Fibroblast of skin of scalp (primary cell): ENCODE measurements at places on chromosomes 2 and 18.

GRCh38 chr2:201235860-201236811, 24.2 kb upstream of the CASP8 start:
- peak; percentile 86 for DNase-seq

DNA sequence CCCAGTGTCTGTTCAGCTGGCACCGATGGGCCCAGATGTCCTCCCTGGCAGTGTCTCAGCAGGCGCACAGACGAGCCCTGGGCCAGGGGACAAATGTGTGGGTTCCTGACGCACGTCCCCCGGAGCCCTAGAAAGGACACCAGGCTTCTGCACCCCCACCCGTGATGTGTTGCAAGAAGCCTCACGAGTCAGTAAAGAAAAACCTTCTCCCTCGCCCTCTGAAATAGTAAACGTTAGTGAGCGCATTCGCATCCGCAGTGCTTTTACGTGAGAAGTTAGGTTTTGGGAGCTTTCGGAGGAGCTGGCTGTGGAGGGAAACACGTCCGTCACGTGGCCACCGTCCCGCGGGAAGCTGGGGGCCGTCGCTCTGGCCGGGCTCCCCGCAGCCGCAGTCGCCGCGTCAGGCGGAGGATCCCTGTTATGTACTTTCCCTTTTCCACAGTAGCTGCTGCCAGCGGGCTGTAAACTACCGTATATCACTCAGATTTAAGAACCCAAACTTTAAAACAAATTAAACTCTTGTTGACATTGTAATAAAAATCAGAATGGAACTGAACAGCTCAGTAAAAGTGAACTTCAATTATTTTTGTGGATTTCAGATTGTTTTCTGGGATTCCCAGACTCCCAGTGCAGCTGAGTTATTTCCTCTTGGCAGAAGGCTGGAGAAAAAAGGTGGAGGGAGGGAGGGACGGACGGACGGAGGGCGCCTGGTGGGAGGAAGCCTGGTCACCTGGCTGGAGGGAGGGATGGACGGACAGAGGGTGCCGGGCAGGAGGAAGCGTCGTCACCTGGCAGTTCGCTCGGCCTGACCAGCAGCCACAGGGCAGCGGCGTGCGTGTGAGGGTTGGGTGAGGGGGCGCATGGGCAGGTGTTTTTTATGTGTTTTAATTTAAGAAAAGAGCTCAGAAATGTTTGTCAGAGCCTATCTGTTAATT, 112.1 kb downstream of the NFATC1 start:
- DNase-seq: peak; percentile 47

GRCh38 chr2:195501746-195502145, 155.3 kb upstream of the SLC39A10 start:
- DNase-seq: no peak

DNA sequence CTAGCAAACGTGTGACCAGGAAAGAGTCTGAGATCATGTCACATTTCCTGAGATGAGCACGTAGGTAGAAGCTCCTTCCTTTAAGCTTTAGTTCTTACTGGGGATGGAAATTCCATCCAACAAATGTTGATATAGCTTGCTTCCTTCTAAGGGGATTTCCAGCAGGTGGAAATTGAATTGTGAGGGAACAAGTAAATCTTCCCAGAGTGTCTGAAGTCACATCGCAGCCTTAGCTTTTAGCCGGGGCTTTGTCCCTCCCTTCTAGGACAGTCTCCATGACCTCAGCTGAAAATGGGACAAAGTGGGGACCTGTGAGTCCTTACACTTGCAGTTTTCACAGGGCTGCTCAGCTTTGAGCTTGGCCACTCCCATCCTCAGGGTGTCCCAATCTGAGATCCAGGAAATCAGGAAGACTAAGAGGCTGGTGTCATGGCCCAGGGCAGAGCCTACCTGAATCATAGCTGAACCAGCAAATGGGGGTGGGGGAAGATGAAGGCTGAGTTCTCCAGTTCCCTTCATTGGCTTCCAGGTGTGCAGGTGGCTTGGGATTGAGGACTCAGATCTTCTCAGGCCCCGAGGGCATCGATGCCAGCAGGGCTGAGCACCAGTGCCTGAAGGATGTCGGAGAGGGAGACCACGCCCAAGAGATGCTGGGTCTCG, 8.3 kb downstream of the PRKAG3 start:
- no peak for DNase-seq

DNA sequence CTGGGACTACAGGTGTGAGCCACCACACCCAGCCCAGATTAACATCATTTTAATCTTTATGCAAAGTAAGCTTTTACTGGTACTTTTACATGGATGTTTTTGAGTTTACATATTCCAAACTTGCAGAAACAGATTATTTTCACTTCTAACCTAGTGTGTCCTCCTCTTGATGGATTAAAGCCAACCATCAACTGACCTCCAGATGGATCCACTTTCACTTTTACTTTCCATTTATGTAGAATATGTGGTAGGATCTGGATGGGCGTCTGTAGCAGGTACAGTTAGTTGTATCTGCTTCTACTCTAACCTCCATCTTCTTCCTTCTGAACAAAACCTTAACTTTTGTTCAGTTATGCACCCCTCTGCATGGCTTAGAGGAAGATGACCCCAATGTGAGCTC, 264.1 kb downstream of the CDH20 start:
- no peak for DNase-seq

- DNase-seq: no peak
These were observed 68.4 kb upstream of the SLC4A10 start for GRCh38 chr2:161555826-161556225.

DNA sequence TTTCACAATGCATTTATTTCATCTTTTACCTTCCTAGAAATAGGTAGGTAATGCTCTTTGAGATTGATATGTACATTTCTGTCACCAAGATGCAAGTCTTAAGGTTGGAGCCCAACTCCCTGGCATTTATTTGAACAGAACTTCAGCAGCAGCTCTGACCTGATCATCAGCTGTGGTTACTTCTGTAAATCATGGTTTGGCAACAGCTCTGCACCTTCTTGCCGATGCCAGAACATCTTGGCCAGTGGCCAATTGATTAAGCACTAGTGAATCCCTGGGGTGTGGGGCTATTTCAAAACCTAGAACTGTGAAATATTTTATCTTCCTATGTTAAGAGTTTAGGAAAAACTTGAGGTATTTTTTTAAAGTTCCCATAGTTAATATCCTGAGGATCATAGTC, 124.8 kb upstream of the NYAP2 start:
- peak; percentile 28 for DNase-seq

DNA sequence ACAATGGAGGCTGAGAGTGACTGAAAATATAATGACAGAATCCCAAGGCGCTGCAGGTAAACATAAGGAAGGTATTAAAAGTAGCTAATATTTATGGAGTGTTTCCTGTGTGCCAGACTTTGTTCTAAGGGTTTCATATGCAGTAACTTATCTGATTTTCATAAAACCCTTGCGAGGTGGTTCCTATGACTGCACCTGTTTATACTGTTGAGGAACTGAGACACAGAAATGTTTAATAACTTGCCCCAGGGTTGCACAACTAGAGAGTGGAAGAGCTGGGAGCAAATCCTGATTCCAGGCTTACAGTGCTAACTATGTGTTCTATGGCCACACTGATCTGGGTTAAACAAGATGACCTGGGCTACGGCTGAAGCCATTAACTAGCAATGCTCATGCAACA, 2.4 kb downstream of the SP110 start:
- DNase-seq: no peak

GRCh38 chr2:219627103-219628100, at the start of gene SLC4A3:
Gene SLC4A3 (plus strand): TSS chr2:219627630. CDS start chr2:219627993, 363 bp downstream.
- DNase-seq: peak; percentile 33

DNA sequence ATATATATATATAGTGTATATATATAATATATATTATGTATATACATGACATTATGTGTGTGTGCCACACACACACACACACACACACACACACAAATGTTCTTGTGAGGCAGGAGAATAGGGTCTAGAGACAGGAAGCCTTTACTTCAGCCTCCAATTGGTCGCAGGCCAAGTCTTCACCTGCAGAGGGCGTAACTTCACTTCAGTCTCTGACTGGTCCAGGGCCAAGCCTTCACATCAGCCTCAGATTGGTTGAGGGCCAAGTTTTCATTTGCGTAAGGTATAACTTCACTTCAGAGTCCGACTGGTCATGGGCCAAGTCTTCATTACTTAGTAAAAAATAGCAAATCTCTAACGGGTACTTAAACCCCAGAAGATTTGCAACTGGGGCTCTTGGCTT, 13.2 kb upstream of the SS18 start:
- DNase-seq: no peak

DNA sequence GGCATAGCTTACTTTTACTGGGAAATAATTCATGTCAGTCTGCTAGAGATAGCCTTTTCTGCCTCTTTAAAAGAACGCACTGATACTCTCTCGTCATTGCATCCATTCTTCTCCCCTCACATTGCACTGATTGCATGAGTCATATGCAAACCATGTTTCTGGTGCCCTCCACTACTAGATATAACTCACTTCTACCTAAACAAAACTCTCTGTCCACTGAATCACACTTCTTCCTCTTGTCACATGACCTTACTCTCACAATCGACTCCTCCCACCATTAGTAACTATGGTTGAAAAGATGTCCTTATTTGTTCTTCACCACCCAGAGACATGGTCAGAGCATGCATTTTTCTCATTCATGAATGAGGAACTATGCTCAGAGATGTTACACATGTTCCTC, 158.0 kb downstream of the CSRNP3 start:
- peak; percentile 42 for DNase-seq

DNA sequence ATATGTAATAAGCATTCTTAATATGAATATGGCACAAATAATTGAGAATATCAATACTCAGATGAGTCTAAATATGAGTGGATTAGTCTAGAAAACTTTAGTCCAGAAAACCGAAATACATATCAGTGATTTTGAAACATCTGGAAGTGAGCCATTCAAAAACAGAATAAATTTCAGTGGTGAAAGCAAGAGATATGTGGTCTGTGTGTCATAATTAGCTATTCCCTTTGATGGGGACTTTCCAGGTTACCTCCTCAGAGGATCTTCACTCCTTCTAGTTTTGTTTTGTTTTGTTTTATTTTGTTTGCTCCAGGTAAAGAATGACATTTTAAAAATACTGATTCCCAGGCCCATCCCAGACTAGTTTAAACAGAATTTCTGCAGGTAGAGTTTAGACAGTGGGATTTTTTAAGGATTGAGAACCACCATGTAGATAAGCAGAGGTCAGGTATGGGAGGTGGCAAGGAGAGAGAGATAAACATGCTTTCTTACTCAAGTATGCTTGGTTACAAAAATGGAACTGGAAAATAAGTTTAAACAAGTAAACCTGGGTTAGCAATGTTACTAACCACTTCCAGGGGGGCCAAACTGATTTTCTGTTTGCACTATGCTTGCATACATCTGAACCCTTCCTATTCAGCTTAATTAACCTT, 70.7 kb downstream of the NABP1 start:
- DNase-seq: no peak

DNA sequence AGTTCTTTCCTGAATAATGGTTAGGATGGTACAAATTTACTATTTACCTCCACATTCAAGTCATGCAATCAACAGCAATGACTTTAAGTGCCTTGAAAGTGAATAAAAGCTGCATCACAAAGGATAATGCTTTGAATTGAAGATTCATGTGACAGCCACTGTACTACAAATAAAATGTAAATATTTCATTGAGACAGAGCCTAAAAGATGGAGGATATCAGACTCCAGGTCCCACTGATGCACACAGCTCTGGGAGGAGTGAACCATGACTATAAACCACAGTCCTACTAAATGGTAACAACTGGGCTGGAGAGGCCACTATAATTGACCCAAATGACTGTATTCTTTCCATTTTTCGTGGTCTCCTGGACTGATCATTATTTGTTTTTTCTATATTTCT, 576.9 kb downstream of the ADCYAP1 start:
- no peak for DNase-seq

DNA sequence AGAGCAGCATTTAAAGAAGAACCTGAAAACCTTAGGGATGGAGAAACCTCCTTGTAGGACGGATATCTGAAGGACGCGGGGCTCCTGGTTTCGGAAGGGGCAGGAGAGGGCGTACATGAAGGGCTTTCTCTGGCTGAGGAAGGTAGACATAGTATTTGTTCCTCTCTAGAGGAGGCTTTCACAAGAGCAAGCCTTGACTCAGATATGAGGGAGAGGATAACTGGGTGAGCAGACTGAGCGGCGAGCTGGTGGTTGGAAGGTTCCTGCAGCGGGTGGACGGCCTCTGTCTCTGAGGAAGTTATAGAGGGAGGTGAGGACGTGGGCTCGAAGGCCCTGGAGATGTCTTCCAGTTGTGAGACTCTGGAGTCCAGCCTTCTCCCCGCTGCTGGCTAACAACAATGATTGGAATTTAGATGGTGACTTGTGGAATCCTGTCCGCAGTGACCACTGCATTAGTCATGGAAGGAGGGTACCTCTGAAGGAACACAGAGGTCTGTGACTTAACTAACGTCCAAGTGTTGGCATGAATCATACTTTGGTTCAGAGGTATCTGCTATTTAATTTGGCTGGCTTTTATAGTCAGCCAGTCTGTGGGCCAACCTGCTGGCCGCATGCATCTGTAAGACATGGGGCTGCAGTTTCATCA, 80.9 kb downstream of the ASAP2 start:
- peak; percentile 98 for DNase-seq

GRCh38 chr2:148974095-148974494, 64.4 kb upstream of the LYPD6B start:
- DNase-seq: no peak

GRCh38 chr2:148627224-148627623, 17.3 kb upstream of the EPC2 start:
- no peak for DNase-seq

DNA sequence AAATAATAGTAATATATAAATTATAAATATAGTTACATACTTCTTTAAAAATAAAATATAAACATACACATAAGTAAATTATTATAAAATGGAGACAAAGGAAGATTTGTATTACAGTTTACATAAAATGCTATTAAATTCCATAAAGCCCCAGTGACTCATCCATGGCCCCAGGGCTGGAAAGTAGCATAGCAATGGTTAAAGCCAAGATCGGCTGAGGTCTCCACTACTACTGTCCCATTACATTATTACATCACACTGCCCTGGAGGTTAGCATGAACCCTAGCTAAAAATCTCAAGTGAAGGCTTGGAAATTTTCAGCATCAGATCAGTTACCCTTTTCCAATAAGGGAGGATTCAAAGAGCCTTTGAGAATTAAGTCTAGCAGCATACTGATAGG, 936.2 kb downstream of the DSC3 start:
- peak; percentile 17 for DNase-seq

GRCh38 chr2:26556309-26557243, 78.7 kb upstream of the OTOF start:
- DNase-seq: no peak

DNA sequence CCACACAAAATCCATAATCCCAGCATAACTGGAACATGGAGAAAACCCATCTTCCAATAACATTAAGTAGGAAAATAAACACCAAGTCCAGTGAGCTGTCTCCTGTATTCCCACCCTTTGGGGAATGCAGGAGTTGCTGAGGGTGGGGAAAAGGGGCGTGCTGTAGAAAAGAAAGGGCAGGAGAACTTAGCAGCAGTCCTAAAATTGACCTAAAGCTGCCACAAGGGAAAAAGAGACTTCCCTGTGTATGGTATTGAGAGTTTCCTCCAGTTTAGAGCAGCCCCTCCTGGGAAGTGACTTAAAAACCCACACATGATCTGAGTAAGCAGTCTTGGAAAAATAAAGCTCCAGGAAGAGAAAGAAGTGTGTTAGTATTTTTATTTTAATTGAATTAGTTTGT, 428.8 kb downstream of the THSD7B start:
- no peak for DNase-seq
